ENCODE measurements at places on chromosomes 12 and 14. TPM values are rescaled to one million over a fixed set of nuclear protein-coding genes. Genes with fewer than 3 reads are reported as not detected.

The MIP gene
- 0.15 TPM for total RNA-seq

- DNase-seq = peak; percentile 92
Measured at GRCh38 chr12:103548622-103549601, 38.2 kb upstream of the STAB2 start.

- DNase-seq = peak; percentile 52
Measured at GRCh38 chr12:47819138-47819895, 386 bp downstream of the HDAC7 start.

DNA sequence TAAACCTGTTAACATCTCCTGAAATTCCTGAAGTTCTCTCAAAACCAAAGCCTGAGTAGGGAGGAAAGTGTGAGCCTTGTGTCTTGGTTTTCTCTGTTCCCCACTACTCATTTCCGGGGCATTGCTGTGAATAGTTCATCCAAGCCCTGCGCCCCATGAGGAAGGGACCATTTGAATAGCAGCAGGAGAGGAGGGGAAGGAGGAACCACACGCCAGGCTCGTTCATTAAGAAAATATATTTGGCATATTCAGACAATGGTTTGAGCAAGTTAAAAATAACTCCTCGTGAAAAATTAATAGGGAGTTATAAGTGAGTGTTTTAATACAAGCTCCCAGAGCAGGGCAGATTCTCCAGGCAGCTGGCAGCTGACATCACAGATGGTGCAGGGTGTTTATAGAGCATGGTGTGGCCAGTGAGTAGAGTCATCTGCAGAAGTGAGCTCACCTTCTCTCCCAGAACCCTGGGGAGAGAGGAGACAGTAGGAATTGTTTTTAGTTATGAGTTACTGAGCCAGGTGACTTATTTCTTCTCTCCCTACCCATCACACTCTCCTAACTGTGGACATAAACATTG is 29.5 kb upstream of the CISTR start:
- DNase-seq = no peak

DNA sequence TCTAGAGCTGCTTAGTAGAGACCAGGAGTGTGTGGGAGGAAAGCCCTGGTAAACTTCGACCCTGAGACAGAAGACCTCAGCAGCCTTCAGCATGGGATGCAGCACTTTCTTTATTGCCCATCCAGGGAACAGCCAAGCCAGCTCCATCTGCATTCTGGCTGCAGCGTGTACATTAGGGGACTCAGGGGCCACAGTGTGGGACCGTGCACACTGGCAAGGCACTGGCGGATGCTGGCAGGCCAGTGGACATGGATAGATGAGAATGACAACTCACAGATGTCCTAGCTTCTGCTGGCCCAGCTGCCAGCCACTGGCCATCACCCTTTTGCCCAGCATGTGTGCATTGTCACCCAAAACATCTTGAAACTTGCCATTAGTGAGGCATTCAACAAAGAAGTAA is 12.5 kb downstream of the PLD4 start:
- DNase-seq = no peak

- no peak for DNase-seq
Measured at GRCh38 chr14:68958553-68958952, 20.5 kb downstream of the ACTN1 start.

The NR2C1 gene
- total RNA-seq = 27.4 TPM

DNA sequence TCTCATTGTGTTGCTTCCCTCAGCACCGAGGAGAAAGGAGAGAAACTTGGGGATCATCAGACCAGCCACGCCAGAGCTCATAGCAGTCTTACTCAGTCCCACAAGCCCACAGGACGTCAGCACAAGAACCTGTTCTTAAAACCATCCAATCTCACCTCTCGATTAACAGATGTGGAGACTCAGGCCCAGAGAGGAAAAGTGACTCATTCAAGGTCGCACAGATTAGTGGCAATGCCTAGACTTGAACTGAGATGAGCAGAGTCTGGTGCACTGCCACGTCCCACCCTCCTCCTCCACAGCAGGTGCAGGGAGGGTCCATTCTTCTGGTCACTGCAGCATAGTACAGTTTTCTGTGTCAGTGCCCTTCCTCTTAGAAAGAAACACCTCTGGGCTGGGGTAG is 154.9 kb upstream of the PZP start:
- DNase-seq = no peak

DNA sequence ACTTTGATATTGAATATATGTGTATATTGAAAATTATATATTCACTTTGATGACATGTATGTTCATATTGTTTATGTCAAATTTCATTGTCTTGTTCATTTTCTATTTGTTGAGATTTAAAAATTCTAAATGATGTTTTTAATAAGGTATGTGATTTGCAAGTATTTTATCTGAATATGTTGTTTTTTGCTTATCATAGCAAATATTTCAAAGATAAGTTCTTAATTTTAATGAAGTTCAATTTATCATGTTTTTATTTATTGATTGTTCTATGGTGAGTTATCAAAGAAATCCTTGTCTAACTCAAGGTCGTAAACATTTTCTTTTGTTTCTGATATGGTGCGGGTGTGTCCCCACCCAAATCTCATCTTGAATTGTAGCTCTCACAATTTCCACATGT is 45.2 kb downstream of the OR9K2 start:
- no peak for DNase-seq

The IL22 gene
- total RNA-seq = not detected

- DNase-seq = no peak
Measured at GRCh38 chr14:60161196-60162107, 3.7 kb downstream of the DHRS7 start.

The KRT77 gene
- total RNA-seq = not detected

The RNU4-1 gene
- total RNA-seq = under 0.01 TPM

DNA sequence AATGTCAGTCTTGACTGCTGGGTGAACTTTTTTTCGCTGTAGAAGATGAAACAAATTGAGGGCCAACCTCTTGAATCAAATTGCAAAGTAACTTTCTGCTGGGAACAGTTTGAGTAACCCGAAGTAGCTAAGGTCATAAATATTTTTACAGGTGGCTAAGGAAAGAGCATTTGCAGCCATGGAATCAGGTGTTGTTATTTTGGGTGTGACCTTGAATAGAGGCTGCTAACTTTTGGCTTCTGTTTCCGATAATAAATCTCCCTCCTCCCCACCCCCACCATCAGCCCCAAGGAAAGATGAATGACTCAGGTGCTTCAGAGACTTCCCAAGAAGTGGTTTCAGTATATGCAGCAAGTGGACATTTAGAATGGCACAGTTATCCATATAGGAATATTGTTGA is 571.7 kb downstream of the DIO2 start:
- no peak for DNase-seq

The PSEN1 gene
- total RNA-seq = 23.2 TPM

- DNase-seq = no peak
Measured at GRCh38 chr12:42695490-42695995, 106.0 kb upstream of the PRICKLE1 start.

DNA sequence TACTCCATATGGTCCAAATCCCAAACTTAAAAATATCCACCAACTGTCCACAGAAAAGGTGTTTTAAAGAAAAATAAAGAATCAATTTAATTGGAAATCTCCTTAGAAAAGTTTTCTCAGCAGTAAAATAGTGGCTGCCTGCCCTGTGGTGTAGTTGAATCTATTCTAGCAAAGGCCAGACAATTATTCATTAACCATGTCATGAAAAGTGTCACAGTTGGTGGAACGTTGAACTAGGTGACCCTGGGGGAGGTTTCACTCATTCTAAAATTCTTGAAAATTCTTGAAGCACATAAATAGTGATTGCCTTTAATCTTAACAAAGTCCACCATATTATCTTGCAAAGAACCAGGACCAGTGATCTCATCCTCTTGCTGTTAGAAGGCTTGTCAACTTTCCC is 78.4 kb upstream of the GZMB start:
- DNase-seq = no peak

DNA sequence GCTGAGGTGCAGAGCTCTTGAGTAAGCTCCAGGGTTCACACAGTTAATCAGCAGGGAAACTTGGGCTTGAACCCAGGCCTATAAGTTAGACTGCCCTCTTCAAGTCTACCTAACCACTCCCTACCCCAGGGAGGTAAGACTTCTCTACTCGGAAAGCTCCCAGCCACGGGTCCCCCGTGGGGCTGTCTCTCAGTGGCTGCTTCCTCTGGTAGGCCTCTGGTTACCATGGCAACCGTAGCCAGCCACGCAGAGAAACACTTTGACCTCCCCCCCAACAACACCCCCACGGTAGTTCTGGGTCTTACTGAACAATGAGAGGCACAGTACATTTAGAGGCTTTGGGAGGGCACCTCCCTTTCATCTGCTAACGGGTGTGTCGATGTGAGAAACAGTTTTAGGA is 245.2 kb downstream of the AACS start:
- DNase-seq = no peak

The NKX2-8 gene
- total RNA-seq = not detected
